Testis (tissue), 5 donors: ENCODE measurements at places on chromosomes 5 and 9. TPM values are rescaled to one million over a fixed set of nuclear protein-coding genes. Genes with fewer than 3 reads are reported as not detected.

FGD3 gene
- total RNA-seq: 14.3 TPM

DNA sequence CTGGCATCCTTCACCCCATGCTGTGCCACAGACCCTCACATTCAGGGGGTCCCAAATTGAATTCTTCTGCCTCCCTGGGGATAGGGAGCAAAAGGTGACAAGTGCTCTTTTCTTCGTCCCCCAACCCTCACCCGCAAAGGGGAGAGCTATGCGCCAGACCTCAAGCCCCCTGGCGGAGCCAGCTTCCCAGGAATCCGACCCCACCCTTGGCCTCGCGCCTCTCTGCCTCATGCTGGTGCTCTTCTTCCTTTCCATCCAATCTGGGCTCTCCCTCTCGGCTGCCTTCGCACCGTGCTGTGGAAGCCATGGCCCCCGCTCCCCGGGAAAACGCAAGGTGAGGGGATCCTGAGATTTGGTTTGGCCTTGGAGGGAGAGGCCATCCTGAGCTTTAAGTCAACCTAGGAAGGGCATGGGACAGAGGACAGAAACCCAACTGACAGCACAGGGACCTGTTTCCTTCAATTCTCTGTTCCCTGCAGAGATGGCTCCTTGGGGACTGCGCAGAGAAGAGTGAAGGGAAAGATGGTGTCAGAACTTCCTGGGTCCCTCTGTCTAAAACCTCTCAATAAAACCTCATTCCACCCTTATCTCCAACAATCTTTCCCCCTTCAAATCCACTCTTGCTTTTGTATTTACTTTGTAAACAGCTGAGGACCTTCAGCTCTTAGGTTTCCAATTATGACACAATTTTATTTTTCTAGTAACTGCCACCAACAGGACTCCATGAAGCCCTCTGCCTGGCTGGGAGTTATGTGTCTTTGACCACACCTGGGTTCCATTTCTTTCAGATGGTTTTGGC lies 36.3 kb upstream of the CRB2 start:
- DNase-seq: no peak

FAM78A gene
- total RNA-seq: 29.7 TPM

DNA sequence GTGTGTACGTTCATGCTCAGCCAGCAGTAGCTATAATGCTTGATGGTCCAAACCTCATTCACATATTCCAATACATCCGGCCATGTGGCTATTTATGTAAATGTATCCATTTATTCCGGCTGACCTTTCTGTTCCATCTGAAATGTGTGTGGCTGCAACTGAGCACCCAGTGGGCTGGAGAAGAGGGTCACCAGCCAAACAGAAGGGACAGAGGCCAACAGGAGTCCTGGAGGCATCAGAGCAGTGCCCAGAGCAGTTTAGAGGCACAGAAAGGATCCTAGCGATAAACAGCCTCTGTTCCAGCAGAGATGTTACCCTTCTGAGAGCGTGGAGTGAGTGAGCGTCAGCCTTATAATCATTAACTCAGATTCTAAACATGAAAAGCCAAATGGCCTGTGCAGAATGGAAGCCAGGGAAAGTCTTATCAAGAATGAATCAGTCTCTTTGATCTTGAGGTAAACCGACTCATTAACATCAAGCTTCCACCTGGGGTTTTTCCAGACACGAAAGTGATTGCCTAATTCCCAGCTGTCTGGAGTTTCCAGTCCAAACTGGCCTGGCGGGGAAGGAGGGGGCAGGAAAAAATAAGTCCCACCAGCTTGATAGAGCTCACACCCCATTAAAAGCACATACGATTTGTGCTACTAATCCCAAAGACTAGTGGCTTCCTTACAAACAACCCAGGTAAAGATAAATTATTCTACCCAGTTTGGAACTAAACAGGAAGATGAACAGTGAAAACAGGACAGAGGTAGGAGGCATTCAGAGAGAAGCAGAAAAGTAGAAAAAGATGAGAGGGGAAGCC lies 55.7 kb downstream of the SUSD1 start:
- DNase-seq: no peak

FBXL7 gene
- total RNA-seq: 15.2 TPM

DNA sequence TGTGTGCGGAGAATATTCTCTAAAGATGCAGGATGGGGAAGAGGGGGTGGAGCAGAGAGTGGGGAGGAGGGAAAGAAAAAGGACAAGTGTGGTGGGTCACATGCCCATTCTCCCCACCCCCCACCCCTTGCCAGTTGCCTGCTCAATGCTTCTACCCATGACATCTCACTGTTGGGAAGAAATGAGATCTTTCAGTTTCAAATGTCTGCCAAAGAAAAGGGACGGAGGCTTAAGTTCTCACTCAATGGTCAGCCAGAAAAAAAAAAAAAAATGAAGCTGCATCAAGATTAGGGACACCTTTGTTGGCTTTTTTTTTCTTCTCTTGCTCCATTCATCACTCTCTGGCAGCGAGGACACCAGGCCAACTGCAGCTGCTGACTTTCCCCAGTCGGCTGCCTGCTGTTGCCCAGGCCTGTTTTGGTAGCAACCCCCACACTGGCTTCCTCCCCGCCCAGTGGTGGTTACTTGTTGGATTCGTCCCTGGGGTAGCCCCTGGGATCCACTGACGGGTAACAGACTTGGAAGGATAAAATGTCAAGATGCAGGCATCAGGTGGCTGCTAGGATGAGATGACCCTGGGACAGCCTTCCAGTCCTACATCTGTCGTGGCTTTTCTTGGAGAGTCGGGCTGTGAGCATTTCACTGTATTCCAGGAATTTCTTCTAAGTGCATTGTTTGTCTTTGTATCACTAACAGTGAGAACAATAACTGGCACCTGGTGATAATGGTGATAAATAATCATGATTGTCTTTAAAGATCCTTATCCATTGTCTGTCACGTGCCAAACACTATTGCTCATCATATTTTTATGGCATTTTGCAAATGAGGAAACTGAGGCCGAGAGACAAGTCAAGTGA lies 9.1 kb downstream of the WWC1 start:
- DNase-seq: no peak
